Foreskin fibroblast (primary cell): ENCODE measurements at places on chromosomes 1 and 21.
A peak's percentile ranks its signal among the peaks of the same experiment; 100 is the strongest.

DNA sequence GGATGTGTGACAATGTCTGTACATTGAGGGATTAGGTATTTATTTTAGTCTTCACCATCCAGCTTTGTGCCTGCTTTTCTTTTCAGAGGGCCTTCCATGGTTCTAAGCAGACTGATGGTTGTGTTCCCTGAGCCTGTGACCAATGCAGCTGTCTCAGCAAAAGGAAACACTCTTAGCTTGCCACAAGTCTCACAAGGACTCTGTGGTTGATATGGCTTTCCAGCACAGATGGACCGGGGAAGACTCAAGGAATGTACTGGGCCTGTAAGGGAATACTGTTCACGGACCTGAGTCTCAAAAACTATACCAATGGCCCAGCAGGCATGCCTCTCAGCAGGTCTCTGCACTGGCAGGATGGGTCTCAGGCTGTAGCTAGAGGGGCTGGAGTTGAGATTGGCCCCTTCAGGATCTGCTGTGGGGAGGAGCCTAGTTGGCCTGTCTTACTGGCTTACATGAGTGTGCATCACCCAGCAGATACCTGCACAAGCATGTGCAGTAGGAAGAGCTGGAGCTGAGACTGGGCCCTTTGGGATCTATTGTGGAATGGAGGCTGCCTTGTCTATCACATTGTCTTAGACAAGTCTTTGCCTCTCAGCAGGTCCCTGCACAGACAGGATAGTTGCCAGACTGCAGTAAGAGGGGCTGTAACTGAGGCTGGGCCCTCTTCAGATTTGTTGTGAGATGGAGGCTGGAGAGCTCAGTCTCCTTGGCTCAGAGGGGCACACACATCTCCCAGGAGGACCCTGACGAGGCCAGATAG is 52.0 kb upstream of the PDC start:
- no peak for DNase-seq

GRCh38 chr1:180141381-180141934 is 13.2 kb upstream of the QSOX1 start:
- no peak for DNase-seq

DNA sequence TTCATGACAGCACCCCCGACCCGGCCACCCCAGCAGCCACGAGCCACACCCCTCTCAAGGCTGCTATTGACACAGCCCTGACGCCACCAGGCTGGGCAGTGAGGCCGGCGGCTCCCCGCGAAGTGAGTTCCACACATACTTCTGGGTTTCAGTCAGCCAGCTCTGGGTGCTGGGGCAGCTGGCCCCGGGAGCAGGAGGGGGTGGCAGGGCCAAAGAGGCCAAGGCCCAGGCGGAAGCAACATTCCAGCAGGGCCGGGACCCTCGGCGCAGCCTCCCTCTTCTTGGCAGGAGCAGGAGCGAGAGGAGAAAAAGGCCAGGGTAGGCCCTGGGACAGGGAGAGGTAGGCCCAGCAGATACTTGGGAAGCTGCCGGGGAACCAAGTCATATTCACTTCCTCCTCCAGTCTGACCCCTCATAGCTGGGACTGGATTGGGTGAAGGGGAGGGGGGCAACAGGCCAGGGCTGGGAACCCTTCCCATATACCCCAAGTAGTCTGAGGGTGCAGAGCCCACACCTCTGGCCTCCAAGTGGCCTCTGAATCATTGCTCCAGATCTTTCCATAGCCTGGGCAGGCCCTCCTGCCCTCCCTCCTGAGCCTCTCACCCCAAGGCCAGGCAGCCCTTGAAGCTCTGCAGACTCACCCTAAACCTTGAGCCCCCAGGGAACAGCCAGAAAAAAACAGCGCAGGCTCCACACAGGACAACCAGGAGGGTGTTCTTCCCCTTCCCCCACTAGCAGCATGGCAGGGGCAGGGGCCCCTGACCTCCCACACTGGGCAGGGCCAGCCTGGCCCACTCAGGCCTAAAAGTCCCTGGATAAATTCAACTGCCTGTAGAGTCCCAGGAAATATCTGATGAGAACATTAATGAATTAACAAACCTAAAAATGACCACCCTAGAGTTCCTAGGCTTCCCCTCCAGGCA is 5.7 kb downstream of the HSPG2 start:
- peak; percentile 88 for DNase-seq

DNA sequence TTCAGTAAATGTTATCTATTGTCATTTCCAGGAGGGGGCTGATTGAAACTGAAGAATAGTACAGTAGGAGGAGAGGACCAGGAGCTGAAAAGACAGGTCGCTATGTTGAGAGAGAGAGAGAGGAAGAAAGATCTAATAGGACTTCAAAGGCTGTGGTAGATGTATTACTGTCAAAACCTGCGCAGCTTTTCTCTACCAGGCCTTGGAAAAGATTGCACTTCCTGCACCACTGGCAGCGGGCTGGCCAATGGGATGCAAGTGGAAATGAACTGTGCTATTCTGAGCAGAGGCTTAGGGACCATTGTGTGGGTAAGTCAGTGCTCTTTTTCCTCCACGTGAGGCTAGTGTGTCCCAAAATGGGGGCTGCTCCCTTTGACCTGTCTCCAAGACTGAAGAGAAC is 47.1 kb downstream of the MDM4 start:
- DNase-seq, result no peak

DNA sequence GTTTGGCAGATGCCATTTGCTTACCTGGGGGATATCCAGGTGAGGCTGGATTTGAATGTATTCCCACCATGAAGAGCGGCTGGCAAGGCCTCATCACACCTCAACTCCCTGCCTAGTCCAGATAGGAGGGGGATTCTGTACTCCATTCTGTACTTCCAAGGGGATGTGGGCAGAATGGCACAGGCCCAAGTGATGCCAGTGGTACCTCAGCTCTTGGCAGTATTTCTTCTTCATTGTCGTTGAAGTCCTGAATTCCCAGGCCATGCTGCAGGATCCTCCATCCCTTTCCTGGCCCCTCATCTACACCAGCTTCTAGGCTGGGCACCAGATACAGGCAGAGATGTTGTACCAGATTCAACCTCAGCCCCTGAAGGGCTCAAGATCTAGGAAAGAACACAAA is 47.9 kb downstream of the KLHDC7A start:
- no peak for DNase-seq
